ENCODE measurements at places on chromosomes 2 and 18.

DNA sequence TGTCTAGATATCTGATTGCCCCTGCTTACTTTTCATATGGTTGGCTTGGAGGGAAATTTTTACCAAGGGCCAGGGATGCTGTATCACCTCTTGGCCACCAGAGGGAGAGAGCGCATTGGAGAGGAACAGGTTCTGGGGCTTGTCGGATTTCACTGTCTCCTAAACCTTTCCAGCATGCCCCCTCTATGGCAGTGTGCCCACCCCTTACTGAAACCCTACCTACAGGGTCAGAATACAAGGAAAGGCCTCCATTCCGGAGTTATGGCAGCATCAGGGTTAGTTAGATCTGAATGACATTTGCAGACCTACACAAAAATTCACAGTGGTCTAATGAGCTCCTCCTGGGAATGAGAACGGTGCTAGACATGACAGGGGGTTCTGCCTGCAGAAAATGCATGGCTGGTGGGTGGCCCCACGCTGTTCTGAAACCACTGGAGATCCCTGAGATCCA lies 5.8 kb downstream of the SLC14A2 start:
- no peak for DNase-seq

GRCh38 chr2:187842978-187843847 lies 289.0 kb upstream of the TFPI start:
- peak; percentile 15 for DNase-seq

- no peak for DNase-seq
These were observed 5.5 kb upstream of the SLC4A3 start for GRCh38 chr2:219621935-219622334.

DNA sequence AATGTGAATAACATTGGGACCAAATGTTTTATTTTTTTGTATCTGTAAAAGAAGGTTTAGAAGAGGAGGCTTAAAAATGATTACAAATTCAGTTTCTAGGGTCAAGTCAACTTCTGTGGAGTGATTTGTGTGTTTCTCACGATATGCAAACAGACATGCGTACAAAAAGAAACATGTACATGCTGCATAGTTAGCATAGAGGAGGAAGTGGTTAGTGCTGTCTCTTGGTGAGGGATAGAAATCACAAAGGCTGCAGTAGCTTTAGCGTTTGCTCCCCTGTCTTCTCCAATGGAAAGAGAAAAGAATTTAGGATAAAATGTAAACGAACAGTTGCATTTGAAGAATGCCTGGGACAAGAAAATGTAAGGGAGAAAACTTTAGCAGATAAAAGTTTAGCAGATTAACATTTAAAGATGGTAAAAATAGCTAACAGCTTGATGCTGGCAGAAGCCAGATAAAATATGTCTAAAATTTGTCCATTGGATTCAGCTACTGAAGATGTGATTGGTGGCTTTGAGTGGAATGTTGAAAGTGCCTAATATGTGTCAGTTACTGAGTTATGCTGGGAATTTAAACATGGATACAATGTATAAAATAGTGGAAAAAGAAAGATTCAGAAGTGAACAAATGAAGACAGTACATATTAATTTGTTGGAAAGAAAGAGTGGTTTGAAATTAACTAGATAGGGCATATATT lies 44.9 kb downstream of the MALT1 start:
- no peak for DNase-seq

- no peak for DNase-seq
These were observed 244.2 kb upstream of the BOD1L2 start for GRCh38 chr18:56902653-56903052.

GRCh38 chr2:133957724-133958480 lies 296.0 kb upstream of the MGAT5 start:
- DNase-seq: no peak
